GM23338 (cell line): ENCODE measurements at places on chromosomes 2 and 18.

DNA sequence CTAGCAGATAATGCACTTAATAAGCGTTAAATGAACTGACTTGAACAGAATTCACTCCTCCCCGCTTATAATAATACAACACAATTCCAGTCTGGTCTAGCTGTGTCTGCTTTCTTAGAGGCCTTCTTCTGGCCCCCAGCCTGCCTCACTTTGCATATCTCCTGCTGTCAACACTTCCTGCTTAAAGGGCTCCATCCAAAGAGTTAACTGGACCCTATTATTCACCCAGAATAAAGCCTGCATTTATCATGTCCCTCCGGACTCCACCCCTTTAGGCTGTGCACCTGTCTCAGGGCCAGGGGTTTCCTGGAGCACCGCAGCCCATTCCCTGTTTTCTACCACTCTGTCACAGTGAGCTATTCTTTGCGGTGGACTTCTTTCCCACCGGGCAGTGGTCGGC is 292.8 kb upstream of the FBXO11 start:
- peak; percentile 21 for DNase-seq

DNA sequence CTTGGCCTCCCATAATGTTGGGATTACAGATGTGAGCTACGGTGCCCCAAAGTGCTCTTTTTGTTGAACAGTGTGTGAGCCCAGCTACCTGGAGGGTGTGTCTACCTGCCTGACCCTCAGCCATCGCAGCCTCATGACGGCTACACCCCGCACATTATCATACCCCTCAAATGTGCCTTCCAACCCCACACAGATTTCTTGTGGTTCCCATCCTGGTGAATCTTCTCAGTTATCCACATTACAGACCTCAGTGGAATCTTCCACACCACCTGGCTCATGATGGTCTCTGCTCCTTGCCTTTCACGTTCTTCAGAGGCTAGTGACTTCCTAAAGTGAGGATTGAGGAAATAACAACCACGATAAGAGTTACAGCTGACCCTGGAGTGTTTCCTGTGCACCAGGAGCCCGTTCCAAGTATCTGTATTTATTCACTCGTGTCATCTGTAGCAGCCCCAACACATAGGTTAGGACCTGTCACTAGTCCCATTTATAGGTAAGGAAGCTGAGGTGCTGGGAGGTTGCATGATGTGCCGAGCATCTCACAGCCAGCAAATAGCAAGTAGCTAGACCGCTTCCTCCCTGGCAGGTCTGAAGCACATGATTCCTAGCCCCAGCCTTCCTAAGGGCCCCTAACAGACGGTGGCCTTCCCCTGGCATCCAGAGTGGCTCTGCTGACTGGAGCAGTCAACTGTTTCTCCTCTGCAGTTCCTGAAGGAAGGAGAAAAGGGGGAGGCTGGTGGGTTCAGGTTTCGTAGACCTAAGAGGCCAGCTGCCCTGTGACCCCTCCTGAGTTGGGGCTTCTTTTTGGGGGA is 47.3 kb downstream of the TCF7L1 start:
- no peak for DNase-seq

DNA sequence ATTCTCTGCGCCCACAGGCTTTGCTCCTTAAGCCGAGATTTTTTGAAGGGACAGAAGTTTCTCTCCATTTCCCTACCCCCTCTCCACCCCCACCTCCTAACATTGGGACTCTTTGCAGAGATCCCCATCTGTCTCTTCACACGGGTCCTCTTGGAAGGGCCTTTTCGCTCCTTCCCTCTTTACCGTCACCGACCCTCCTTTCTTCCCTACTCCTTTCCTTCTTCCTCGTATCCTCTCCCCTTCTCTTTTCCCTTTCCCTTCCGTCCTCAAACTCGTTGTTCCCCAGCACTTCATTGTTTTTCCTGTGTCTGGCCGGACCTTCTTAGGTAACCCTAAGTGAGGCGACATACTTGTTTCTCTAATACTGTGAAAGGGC is 660 bp downstream of the COPS7B start:
- DNase-seq, result no peak

DNA sequence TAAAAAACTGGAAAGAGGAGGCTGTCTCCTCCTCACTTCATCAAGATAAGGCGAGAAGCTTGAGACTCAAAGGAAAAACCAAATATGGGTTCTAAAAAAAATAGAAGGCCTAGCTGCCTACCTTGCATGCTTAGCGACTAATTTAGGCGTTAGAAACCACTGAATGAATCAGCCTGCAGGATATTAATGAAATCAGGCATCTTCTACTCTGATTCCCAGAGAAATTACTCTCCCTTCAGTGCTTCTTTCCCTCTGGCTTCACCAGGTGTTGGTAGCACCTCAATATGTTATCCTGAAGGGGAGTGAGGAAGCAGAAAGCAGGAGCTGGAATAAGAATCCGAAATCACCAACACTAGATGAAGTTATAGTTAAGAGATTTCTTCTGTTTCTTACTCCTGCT is 749.8 kb upstream of the NRXN1 start:
- no peak for DNase-seq

DNA sequence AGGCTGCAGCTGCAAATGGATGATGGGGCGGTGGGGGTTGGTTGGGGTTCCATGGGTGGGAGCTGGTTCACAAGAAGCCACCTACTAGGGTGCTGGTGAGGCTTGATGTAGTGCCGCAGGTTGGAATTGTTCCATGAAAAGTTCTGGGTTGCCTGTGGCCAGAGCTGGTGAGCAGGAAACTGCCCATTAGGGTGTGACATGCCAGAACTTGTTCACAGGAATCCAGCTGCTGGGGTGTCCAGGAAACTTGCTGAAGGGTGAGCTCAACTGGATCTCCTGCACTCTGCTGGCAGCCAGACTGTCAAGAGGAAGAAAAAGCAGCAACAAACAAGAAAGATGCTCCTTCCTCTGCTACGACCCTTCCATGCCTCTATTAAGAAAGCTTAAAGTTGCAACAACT is 48.8 kb downstream of the MAP3K20 start:
- DNase-seq, result no peak

GRCh38 chr2:181255651-181256050 is 201.5 kb upstream of the ITGA4 start:
- DNase-seq, result no peak

DNA sequence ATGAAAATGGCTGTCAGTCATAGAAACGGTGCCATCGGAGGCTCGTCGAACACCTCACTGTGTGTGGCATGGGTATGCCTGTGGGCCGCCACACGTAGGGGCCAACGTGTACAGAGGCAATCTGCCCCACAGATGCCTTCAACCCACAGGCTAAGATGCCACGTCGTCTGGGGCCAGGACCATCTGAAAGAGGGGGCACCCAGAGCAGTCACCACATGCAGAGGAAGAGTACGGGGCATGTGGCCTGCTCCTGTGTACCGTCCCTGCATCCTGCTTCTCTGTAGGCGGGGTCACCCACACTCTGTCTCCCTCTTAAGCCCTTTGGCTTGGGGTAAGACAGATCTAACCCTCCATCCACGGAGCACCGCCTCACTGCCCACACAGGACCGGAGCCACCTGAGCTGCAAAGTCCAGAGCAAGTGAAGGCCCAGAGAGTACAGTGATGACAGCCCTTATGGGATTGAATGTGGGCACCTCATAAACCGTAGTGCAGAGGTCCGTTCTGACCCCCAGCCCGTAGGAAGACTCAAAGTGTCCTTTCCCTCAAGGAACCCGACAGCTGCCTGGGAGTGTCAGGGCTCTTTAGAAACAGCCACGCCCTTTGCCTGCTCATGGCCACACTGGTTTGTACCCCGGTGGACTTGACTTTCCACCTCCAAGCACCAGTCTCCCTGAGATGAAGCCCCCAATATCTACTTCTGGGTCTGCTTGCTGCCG is 66.2 kb downstream of the TWIST2 start:
- DNase-seq, result no peak

GRCh38 chr2:238171575-238172187 is 12.9 kb downstream of the ERFE start:
- no peak for DNase-seq
